Globus pallidus (tissue), 1 donor: ENCODE measurements at places on chromosomes 16 and 17.

DNA sequence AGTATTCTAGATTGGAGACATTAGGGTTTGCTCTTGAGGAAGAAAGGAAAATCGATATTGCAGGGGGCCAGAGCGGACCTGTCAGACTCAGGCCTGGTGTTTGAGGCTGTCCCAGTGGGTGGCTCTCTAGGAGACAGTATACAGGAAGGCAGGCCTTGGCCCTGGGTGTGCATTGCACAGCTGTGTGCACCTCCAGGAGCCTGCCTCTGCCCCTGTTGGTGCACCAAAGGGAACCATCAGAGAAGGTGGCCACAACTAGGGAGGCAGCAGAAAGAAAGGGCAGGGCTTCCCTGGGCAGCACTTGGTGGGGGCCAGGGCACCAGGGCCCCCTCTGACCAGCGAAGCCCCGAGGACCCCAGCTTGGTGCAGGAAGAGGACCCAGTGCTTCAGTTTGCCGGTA lies 188.0 kb downstream of the NTN1 start:
- no peak for DNase-seq

- no peak for DNase-seq
Measured at GRCh38 chr16:20846030-20846429, 39.7 kb downstream of the REXO5 start.

DNA sequence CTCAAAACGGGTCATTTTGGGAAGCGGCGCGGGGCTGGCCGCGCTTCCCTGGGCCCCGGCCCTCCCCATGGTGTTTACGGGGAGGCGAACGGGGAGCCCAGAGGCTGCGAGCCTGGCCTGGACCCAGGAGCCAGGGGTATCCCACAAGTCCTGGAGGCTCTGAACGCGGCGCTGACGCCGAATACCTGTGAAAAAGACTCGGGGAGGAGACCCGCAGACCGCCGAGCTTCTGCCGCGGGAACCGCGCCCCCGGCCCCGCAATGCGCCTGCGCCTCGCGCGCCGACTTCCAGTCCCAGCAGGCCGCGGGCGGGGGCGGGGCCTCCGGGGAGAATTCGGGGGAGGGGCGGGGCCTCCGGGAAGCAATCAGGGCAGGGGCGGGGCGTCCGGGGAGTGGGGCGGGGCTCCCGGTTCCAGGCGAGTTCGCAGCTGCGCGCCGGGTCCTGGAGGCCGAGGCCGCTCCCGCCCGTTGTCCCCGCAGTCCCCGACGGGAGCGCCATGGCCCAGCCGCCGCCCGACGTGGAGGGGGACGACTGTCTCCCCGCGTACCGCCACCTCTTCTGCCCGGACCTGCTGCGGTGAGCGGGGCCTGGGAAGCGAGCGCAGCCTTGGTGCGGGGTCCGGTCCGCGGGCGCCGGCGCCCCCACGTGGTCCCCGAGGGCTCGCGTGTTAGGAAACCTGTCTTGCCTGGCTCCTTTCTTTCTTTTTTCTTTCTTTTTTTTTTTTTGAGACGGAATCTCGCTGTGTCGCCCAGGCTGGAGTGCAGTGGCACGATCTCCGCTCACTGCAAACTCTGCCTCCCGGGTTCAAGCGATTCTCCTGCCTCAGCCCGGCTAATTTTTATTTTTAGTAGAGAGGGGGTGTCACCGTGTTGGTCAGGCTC lies at the start of gene DECR2:
DECR2 (plus strand) TSS at position 418 of the 881 bp plus-strand sequence; CDS start at position 497, 79 bp downstream.
- DNase-seq: peak; percentile 92

DNA sequence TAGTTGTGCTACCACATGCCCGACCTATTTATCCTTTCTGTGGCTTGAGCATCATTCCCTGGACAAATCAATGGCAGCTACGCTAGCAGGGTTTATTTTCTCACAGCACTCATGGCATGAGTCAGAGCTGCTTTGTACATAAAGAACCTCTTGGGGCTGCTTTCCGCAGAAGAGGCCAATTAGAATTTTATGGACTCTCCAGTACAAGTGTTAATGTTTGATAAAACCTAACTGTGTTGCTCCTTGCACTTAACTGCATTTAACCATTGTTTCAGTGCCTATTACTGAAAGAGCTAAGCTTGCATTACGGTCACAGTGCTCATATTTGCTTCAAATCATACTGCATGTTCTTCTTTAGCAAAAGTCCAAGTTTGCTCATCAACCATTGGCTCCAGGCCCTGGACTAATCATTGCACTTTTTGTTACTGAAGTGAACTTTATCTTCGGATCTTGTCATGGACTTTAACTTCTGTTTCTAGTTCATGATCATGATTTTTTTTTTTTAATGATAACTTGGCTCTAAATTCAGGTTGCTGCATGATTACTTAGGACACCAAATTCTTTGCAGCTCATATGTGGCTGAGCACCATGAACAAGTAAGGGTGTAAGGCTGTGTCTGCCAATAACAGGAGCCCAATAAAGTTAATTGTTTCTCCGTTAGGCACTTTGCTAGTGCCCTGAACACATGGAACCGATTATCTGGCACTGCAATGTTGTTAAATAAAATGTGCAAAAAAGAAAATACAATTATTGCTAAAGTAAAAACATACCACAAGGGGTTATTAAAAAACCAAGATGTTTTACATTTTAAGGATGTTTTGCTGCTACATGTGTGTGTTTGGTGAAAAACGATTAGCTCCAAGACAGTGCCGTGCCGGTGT lies 492.2 kb downstream of the KCNJ2 start:
- no peak for DNase-seq

DNA sequence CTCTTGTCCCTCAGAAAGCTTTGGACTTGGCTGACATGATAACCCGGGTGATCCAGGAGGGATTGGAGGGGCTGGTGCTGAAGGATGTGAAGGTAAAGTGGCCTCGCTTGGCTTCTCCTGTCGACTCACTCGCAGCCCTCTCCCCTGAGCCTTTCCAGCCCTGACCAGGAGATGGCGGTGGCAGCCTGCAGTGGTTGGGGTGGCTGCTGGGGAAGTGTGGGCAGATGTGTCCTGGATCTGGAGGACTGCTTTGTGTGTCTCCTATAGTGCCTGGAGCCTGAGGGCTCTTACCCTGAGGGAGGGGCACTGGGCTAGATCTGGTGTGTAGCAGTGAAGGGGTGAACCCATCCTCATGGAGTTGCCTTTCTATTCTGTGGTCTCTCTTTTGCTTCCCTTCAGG lies 17.9 kb downstream of the LIG3 start:
- peak; percentile 87 for DNase-seq

- no peak for DNase-seq
Measured at GRCh38 chr16:69073181-69073702, 32.2 kb upstream of the HAS3 start.

DNA sequence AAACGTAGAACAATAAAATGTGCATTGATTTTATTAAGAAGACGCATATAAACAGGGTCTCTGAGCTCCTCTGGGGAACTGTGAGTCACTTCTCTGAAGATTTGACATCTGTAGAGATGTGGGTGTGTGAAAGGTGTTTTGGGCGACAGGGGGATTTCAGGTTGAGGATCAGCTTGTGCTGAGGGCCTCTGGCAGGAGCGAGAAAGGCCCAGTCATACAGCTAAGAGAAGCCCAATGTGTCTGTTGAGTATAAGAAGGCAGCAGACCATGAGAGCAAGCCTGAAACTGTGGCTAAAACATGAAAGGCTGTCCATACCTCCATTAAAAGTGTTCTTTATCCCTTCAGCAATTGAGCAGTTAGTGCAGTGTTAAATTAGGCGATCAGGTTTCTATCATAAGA lies 406.5 kb upstream of the MON1B start:
- no peak for DNase-seq

GRCh38 chr17:74740641-74741387 lies 3.8 kb downstream of the RAB37 start:
- DNase-seq: no peak

GRCh38 chr16:50396761-50397535 lies 28.2 kb upstream of the BRD7 start:
- no peak for DNase-seq

- no peak for DNase-seq
Measured at GRCh38 chr16:65641049-65641761, 519.3 kb upstream of the CDH11 start.

DNA sequence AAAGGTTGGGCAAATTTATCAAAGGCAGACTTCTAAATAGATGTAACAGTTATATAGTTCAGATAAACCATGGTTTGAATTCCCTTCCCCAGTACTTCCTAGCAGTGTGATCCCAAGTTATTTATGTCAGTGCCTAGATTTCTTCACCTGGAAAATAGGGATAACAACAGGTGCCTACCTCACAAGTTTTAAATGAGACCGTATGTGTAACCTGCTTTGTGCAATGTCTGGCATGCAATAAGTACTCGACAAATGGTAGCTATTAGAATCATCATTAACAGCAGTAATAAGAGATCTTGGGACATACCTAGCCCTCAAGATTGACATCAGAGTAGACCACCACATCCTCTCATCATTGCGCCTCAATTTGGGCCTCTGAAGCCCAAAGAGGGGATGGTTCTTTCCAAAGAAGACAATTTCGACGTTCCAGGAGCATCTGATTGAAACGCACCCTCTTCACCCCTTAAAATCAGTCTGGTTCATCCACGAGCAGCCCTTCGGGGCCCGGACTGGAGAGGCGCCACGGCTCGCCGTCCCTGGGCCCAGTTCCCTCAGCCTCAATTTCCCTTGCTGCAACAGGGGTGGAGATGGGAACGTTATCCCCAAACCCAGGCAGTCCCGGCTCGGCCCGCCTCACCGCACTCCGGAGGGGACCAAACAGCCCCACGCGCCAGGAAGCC lies 541 bp downstream of the ACACA start:
- no peak for DNase-seq

- DNase-seq: no peak
Measured at GRCh38 chr16:4615384-4616046, 827 bp upstream of the UBALD1 start.

DNA sequence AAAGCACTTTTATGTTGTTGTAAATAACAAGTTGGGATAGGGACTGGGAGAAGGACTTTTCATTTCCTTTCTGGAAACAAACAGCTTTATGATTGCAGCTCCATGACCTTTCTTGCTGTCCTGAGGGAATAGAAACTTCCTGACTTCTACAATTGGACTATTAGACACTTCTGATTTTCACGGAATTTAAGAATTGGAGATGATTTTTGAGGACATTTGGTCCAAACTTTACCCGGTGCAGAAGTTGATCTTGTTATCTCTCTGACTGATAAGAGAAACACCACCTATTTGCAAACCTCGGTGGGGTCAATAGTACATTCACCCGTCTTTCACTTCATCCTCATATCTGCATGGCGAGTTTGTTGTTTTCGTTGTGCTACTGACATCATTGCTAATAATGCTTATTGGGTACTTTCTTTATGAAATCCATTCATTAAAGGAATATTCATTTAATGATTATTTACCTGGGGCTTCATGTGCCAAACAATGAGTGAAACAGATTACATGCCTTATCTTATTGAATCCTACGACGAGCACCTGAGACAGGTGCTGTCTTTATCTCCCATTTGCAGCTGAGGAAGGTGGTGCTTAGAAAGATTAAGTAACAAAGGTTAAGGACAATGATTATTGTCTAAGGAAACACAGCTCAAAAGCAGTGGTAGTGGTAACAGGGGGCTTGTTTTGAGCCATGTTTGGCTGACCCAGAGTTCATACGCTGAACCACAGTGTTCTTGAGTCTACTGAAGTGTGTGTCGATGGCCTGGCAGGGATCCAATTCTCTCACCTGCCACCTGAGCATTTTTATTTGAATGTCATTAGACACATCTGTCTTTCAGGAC lies 176.9 kb upstream of the FAM20A start:
- DNase-seq: no peak

DNA sequence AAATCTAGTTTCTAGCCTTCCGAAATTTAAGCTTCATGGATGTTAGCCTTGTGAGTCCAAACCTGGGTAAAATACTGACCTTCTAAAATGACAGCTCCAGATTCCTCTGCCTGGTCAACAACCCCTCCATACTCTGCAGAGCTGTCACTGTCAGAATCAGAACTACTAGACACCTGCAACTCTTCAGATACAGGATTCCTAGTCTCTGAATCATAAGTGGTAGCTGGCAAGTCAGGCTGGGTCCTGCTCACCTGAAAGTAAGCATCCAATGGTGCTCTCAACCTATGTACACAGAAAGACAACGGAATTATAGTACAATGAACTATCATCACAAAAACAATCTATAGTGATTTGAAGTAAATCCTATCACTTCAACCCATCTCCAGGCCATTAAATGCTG lies 14.8 kb downstream of the RFWD3 start:
- no peak for DNase-seq

- peak; percentile 47 for DNase-seq
Measured at GRCh38 chr17:48335858-48336500, 94.0 kb downstream of the SKAP1 start.

- no peak for DNase-seq
Measured at GRCh38 chr17:47763913-47764582, 31.0 kb downstream of the TBX21 start.

GRCh38 chr17:78289802-78290363 lies 58.5 kb downstream of the TMEM235 start:
- peak; percentile 74 for DNase-seq

DNA sequence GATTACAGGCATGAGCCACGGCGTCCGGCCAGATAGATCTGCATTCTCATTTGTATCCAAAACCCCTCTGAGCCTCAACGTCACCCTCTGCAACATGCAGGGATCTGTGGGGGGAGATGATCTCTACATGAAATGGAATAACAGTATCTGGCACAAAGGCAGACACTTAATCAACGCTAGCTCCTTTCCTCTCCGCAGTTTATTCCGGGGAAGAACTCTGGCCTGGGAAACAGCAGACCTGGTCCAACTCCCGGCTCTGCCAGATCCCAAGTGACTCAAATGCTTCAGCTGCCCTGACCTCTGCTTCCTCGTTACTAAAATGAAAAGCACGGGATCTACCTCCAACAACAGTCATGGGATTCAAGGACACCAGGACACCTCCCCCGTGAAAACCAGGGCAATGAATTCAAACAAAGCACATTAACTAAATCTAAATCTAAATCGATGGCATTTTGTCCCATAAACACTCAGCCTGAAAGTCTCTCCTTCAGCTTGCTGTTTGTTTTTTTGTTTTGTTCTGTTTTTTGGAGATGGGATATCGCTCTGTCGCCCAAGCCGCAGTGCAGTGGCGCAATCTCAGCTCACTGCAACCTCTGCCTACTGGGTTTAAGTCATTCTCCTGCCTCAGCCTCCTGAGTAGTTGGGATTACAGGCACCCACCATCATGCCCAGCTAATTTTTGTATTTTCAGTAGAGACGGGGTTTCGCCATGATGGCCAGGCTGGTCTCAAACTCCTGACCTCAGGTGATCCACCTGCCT lies 78.2 kb downstream of the NXN start:
- no peak for DNase-seq

DNA sequence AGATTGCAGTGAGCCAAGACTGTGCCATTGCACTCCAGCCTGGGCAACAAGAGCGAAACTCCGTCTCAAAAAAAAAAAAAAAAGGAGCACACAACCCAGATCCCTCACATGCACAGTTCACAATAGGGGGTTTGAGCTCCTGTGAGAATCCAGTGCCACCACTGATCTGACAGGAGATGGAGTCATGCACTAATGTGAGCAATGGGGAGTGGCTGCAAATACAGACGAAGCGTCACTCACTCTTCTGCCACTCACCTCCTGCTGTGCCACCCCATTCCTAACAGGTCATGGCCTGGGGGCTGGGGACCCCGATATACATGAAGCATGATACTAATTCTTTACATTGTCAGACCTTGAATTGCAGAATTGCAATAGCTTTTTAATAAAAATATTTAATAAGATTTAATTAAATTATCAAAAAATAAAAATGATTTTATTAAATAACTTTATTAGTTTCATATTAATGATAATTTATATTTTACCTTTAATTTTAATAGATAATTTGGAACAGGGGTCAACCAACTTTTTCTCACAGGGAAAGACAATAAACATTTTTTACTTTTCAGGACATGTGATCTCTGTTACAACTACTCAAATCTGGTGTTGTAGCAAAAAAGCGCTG lies 171.4 kb downstream of the COPRS start:
- no peak for DNase-seq

- no peak for DNase-seq
Measured at GRCh38 chr17:79141578-79142355, 67.1 kb downstream of the ENGASE start.

GRCh38 chr16:85697431-85697830 lies 8.7 kb upstream of the GINS2 start:
- no peak for DNase-seq
